A549 treated with CORT108297 at 1 μM for 4 hours (cell line): ENCODE measurements at places on chromosomes 3 and 15. TPM values are rescaled to one million over a fixed set of nuclear protein-coding genes. Genes with fewer than 3 reads are reported as not detected.

Gene MESP2
- total RNA-seq, result 0.10 to 0.81 TPM (median 0.47 TPM) in 5 replicates

Gene CA12
- total RNA-seq, result 148 to 171 TPM (median 161 TPM) in 5 replicates

Gene SCAANT1
- total RNA-seq, result not detected in 5 replicates

Gene LRTM1
- total RNA-seq, result not detected in 5 replicates

Gene ITGB5
- 350 to 465 TPM (median 432 TPM) in 5 replicates for total RNA-seq
